ENCODE measurements at places on chromosomes 2 and 18. TPM values are rescaled to one million over a fixed set of nuclear protein-coding genes. Genes with fewer than 3 reads are reported as not detected.

DNA sequence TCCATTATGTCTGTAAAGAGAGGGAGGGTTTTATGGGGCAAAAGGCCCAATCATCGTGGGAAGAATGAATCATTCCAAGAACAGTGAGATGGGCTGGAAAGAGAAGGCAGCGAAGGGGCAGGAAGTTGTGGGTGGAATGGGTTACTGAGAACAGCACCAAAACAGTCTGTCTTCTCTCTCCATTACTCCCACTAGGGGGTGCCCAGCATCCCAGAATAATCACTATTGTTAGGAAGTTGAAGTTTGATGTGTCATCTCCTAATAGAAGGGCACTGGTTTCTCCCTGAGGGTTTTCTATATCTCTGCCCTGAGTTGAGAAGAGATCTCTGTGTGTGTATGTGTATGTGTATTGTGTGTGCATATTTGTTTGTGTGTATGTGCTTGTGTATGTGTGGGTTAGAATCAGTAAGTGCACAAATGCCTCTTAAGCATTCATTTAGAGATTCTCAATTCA lies 76.6 kb upstream of the MAP4K3 start:
- DNase-seq, result peak; percentile 65

DNA sequence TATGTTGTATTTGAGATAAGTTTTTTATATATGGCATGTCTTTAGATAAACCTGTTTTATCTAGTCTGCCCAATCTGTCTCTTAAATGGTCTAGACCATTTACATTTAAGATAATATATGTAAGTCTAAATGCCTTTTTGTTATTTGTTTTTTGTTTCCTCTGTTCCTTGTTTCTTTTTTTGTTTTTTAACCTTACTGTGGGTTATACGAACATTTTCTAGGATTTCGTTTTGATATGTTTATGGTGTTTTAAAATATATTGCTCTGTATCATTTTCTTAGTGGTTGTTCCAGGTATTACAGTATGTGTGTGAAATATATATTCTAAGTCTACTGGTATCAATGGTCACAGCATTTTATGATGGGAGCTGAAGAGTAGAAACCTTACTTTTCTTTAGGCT lies 13.3 kb downstream of the BCL2L11 start:
- DNase-seq, result no peak

GRCh38 chr2:208150094-208150493 lies 4.1 kb upstream of the CRYGB start:
- no peak for DNase-seq

The INHA gene
- total RNA-seq, result 9.1 TPM
